Natural killer cell treated with Interleukin-12 subunit alpha and Interleukin-12 subunit beta and Interleukin-15 and Interleukin-18, amount 100 ng/mL, for 72 hours (primary cell): ENCODE measurements at places on chromosomes 11 and 22.

DNA sequence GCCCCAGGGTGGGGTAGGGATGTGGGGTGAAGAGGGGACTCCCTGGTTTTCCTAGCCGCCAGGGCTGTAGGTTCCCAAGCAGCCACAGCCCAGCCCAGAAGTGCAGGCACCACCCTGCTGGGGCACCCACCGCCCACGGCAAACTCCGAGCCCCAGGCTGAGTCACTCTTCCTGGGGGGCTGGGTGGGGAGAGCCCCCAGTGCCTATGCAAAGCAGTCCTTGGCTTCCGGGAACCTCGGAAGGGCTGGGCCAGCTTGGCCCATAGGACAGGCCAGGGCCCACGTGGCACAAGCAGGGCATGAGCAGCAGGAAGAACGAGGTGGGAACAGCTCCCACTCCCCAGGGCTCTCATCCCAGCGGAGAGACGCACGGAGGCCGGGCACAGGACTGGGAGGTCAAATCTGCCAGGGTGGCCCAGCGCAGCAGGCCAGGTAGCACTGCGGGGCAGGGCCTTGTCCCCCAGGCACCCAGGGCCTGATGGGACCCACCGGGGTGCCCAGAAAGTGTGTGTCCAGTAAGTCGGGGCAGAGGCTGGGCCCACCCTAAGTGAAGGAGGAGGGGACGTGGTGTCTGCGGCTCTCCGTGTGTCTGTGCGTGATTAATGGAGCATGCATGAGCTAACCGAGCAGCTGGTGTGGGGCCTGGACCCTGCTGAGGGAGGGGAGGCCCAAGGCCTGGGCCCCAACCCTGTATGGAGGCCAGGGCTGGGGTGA lies 4.6 kb upstream of the IL17REL start:
- peak; percentile 83 for DNase-seq

GRCh38 chr11:73538381-73538872 lies 59.5 kb downstream of the FAM168A start:
- no peak for DNase-seq

- no peak for DNase-seq
Measured at GRCh38 chr11:26734691-26735090, 12.8 kb upstream of the SLC5A12 start.

GRCh38 chr22:41092847-41093411 lies 537 bp downstream of the EP300 start:
- DNase-seq, result no peak

DNA sequence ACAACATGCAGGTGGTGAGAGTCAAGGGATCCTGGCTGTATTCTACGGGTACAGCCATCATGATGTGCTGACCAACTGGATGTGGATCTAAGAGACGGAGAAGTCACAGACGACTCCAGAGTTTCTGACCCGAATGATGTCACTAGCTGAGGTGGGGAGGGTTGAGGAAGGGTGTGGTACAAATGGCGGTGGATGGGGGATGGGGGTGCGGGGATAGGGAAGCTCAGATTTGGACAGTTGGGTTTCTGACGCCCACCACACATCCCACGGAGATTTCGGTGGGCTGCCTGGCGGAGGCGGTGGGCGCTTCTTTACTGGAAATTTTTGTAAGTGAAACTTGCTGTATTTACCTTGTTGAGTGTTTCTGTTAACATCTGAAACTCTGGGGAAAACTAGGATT lies 126.7 kb downstream of the OSBP2 start:
- no peak for DNase-seq

DNA sequence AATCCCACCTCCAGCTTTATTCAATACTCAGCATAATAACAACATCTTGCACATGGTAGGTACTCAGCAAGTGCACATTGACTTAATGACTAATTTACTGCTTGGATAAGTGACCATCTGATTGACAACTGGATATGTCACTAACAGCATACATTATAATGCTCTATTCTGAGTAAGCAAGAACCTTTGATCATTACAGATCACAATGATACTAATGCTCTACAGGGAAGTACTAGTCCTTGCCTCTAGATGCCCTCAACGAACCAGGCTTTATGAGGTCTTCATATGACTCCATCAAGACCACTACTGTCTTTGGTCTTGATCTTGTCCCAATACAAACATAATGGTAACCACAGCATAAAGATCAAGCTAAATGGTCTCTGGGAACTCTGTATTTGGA lies 167.6 kb upstream of the MTMR2 start:
- no peak for DNase-seq

- no peak for DNase-seq
Measured at GRCh38 chr11:112498701-112499100, 238.0 kb upstream of the PLET1 start.

- DNase-seq, result no peak
Measured at GRCh38 chr11:9745411-9746211, 81.7 kb downstream of the SWAP70 start.

- no peak for DNase-seq
Measured at GRCh38 chr22:49812838-49813237, 14.8 kb downstream of the BRD1 start.

DNA sequence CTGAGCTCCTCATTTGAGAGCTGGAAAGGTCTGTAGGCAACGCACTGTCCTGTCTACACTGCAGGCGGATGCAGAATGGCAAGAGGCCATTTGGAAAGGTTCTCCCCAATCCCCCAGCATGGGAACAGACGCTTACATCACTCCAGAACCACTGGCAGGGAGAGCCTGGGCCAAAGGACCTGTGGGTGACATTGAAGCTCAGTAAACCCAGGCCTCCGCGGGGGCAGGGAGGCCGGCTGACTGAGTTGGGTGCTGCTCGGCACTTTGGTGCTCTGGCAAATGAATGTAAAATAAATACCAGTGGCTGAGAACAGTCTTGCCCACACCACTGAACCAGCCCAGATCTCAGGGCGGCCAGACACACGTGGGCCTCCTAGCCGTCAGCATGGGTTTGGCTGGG lies 22.4 kb downstream of the TOM1 start:
- no peak for DNase-seq

DNA sequence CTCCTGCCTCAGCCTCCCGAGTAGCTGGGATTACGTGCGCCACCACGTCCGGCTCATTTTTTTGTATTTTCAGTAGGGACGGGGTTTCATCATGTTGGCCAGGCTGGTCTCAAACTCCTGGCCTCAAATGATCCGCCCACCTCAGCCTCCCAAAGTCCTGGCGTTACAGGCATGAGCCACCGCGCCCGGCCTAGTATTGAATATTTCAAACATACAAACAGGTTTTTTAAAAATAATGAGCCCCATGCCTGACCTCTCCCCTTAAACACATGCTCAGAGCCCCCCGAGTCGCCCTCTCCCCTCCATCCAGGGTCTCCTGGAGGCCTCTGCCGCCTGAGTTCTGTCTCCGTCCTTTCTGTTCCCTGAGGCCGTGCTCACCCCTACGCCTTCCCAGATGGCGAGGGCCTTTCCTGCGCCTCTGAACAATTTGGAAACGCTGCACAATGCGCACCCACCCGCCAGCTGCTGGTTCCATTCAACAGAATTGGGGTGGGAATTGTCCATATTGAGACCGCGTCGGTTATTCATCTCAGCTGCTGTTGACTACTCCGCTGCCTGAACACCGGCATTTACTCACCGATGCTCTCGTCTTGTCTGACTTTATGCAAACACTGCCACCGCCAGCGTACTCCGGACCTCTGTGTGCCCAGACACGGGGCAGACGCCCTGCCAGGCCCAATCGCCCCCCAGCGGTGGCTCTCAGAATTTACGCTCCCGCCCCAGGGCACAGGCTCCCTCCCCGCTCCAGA lies 13.6 kb upstream of the RNH1 start:
- DNase-seq, result no peak

- DNase-seq, result no peak
Measured at GRCh38 chr11:45343444-45343843, 57.3 kb upstream of the SYT13 start.
